Ureter (tissue), 1 donor: ENCODE measurements at places on chromosomes 7 and 10.

- no peak for DNase-seq
Observed at GRCh38 chr10:95211606-95212279, 17.7 kb downstream of the ACSM6 start.

- no peak for DNase-seq
Observed at GRCh38 chr7:69968969-69969556, 370.8 kb downstream of the AUTS2 start.

- peak; percentile 85 for DNase-seq
Observed at GRCh38 chr7:106421181-106421762, 136.5 kb upstream of the NAMPT start.

DNA sequence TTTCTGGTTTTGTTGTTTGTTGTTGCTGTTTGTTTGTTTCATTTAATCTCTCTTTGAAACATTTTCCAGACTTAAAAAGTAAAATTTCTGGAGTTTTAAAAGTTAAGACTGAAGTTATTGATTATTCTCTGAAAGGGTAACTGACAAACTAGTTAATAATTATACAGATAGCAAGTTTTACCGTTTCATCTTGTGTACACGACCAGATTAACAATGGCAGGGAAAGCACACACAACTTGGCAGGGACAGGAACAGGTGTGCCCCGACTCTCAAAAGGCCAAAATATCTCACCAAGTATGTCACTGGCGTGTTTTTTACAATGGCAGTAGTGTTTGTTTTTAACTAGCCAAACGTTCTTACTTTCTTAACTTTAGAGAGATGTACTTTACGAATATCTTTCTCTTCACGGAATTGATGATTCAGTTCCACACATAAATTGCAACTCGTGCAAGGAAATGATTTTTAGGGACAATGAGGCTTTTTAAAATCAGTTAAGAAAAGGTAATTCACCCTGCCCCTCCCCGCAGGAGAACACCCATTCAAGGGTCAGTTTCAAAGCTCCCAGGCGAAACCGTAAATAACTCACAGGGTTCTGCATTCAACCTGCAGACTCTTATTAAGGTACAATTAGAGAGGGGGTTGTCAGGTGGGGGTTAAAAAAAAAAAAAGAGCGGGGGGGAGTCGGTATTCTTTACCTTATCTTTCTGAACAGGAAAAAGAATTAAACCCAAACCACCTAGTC, 3.5 kb downstream of the CTBP2 start:
- no peak for DNase-seq

DNA sequence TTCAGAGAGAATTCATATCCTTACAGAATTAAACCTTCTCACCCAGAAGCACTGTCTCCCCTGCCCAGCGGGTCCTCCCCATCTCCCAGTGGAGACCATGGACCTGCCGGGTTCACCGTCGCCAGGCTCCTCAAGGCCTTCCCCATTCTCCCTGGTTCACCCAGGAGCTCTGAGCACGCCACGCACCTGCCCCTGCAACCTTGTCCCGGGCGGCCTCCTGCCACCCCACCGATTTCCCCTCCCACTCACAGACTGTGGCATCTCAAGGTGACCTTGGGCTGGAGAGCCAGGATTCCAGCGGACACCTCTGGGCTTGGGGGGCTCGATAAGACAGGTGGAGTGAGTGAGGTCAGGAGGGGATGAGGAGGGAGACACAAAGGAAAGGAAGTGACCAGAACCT, 135.3 kb downstream of the PTPRN2 start:
- DNase-seq, result no peak

GRCh38 chr10:30686708-30687107, 57.2 kb upstream of the LYZL2 start:
- no peak for DNase-seq

- DNase-seq, result no peak
Observed at GRCh38 chr7:74544706-74545469, 91.2 kb downstream of the GTF2IRD1 start.

DNA sequence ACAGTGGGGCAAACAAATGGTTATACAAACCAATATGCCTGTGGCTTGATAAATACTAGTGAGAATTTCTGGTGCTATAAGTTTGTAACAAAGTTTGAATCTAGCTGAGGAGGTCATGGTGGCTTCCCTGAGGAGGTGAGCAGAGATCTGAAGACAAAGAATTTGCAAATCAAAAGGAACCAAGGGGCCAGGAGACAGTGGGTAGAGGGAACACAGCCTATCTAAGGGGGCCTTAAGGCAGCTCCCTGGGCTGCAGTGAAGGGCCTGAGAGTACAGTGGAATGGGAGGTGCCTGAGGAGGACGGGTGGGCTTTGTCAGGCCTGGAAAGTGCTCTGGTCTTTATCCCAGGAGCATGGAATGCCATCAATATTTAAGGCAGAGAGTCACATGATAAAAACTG, 21.8 kb downstream of the RNF133 start:
- no peak for DNase-seq

DNA sequence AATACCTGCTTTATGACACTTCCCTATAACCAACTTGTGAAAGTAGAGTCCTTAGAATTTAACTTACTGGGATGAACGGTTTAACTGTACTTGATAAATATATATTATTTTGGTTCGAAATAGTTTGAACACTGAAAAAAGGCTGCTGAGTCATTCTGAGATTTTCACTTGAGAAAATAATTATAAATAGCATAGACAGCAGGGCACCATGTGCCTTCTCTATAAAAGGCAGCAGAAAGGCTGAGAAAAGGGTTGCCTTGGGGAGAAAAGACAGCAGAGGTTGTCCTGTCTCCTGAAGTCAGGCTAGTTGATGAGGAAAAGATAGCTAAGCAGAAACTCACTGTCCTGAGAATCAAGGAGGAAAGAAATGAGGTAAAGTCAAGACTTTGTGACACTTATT, 92.4 kb downstream of the CTTNBP2 start:
- DNase-seq, result no peak

DNA sequence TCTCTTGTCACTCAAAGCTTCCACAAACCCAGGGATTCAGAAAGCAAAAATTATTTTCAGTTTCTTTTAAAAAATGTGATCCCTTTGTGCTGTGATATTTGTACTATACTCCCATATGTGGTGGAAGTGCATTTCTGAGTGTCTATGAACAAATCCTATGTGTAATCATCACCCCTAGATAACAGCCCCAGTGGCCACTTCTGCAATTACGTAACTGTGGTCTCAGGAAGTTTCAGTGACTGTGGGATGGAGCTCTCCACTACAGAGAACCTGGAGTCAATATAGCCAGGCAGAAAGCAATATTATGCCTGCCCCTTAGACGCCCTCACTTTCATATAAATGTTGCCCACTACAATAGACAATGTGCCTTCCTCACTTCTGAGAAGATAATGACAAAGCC, 1101.7 kb upstream of the GHITM start:
- DNase-seq, result no peak

GRCh38 chr10:61750943-61751471, 88.3 kb downstream of the CABCOCO1 start:
- peak; percentile 73 for DNase-seq

GRCh38 chr10:103967448-103968071, 620 bp downstream of the SLK start:
- DNase-seq, result no peak

DNA sequence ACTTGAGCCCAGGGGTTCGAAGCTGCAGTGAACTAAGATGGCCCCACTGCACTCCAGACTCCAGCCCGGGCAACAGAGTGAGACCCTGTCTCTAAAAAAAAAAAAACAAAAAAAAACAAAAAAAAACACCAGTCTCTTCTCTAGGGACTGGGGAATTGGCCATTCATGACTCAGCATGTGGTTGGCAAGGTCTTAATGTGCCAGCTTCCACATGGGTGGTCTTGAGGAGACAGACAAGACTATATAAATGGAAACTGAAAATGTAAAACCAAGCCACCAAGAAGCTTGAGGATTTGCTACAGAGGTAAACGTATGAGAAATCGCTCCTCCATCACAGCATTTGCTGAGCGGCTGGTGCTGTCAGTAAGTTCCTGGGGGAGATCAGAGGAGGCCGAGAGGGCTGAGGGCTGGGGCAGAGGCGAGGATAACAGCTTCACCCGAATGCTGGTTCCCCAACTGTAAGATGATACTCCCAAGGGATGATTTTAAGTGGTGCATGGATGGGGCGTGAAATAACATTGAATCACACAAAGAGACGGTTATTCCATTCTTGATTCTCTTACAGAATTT, 128.7 kb downstream of the C10orf105 start:
- DNase-seq, result no peak

GRCh38 chr7:1954366-1955004, 278.3 kb downstream of the MAD1L1 start:
- no peak for DNase-seq

DNA sequence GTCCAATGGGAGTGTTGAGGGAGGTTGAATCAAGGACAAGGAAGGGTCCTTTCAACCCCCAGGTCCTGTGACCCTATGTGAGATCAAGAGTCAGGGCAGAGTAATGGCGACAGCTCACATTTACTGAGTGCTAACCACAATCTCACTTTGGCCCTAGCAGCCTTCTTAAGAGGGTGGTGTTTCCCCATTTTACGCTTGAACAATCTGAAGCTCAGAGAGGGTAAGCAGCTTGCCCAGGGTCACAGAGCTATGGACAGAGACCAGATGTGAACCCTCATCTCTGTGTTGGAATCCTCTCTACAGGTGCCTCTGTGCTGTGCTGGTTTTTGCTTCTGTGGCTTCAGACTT, 102.0 kb downstream of the GRK5 start:
- no peak for DNase-seq

DNA sequence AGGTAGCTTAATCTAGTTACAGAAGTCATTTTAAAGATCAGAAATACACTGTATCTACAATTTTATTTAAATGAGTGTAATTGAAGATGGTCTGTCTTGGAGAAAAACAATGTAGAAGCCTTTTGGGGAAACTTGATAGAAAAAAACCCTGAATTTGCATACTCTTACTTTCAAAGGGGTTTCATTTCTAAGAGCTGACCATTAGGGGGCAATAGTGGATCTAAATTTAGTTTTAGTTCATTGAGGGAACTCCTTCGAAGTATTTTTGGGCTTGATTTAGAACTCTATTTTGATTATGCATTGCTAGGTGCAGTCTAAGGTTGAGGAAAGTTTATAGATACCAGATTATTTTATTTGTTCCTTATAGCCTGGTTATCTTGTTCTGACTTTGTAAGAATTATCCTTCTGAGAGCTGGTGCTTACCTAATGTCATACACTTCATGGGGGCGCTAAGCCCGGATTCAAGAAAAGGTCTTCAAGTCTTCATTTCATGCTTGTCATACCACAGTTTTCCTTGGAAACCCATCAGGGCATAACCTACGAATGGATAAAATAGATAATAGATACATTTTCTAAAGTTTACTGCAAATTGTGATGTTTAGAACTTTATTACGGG, 69.1 kb upstream of the MXI1 start:
- no peak for DNase-seq

DNA sequence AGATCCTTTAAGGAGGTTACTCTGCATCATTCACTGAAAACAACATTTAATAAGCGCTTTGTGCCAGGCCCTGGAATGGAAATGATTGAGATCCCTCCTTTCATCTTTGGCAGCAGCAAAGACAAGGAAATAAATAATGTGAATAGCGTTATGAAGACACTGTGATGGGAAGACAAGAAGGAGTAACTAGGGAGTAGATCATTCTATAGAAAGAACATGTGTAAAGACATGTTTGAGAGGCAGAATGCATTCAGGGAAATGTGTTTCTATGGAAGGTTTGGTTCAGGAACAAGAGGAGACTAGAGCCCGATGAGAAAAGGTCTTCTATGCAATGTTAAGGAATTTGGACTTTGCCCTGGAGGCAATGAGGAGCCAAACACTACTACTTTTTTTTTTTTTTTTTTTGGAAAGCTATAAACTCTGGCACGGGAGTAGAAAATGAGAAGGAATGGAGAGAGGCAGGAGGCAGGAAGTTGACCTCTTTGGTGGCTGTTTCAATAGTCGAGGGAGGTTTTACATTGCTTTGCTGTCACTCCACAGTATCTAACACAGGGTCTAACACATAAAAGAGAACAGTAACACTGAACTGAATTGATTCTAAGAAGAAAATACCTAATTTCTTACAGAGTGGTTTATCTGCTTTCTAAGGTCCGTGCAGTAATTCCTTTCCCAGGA, 44.9 kb downstream of the SMURF1 start:
- DNase-seq, result no peak

GRCh38 chr10:107741971-107742370, 577.5 kb upstream of the SORCS1 start:
- DNase-seq, result no peak

- no peak for DNase-seq
Observed at GRCh38 chr7:732094-732541, 5.0 kb upstream of the PRKAR1B start.

DNA sequence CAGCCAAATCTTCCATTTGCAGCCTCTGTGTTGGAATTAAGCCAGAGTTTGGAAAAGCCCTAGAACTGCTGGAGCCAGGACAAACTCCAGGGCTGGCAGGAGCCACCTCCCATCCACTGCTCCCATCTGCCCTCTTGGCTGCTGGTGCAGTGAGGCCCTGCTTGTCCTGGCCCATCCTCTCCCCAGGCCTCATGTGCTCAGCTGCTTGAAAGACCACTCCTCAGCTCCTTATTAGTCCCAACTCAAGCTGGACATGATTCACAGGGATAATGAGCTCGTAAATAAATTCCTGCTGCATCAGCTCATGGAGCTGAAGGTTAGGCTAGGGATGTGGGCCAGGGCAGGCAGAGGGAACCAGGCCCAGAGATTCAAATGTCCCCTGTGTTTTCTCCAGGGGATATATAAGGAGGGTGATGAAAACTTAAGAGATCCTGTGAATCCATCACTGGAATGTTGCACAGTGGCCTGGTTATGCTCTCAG, 282.8 kb downstream of the RPS24 start:
- peak; percentile 48 for DNase-seq

GRCh38 chr10:4780782-4781181, 45.2 kb upstream of the AKR1E2 start:
- no peak for DNase-seq
